T-helper 1 cell (primary cell): ENCODE measurements at places on chromosomes 1 and 21.
A peak's percentile ranks its signal among the peaks of the same experiment; 100 is the strongest.

DNA sequence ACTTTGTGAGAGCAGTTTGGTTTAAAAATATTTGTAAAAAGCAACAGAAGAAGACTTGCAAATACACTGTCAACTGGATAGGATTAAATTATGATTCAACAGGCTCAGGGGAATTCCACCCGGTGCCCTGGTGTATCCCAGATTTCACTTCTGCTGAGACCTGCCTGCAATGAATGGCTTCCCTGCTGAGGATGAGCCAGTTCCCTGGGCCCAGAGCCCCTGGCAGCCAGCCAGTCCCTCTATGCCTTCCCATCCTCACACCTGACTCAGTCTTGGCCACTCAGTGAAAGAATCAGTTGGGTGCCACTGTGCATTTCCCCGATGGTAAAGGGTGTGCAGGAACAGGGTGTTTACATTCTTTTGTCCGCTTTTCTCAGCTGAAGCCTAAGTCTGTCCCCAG is 64.4 kb downstream of the KCTD3 start:
- no peak for DNase-seq

- peak; percentile 18 for DNase-seq
Measured at GRCh38 chr1:163174524-163175437, 27.9 kb downstream of the RGS5 start.

- no peak for DNase-seq
Measured at GRCh38 chr1:87399701-87400100, 71.0 kb downstream of the LMO4 start.

DNA sequence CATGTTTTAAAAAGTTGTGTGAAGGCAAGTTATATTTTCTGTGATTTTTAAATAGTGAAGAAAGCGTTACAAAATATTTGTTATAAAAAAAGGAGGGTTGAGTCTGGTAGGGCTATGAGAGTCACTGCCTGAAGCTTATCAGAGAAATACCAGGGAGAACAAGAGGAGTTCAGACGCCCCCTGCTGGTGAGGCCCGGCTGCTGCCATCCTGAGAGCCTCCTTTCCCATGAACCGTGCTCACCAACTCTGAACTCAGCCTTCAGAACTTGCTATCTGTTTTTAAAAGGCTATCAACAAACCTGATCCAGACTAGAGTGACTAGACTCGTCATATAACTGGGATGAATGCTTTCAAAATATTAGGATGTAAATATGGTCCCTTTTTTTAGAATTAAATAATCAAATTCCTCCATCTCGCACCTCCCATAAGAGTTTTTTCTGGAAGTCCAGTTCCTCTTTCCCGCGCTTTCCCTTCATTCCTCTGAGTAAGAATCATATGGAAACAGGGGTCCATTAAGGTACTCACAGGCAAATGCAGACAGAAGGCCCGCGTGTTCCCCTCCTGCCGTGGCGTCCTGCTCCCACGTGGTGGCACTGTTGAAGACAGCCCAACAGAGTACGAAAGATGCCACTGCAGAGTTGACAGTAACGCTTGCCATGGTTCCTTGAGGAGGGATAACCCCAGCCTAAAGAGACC is 26.2 kb upstream of the SPATA6 start:
- DNase-seq, result peak; percentile 31

DNA sequence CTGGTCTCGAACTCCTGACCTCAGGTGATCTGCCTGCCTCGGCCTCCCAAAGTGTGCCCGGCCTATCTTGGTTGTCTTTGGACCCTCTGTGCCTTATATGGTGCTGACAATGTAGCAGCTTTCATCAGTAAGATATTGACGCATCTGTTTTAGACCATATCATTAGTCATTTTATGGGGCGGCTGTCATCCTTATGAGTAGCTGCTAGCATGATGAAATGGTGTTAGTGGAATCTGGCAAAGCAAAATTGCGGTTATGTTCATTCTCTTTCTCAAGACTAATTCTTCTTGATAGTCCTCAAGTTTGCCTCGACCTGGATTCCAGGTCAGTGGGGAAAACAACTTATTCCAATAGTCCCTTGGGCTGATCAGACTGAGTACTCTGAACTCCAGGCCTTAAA is 199.9 kb downstream of the PRDM2 start:
- DNase-seq, result no peak

GRCh38 chr21:42227909-42228708 is 9.2 kb downstream of the ABCG1 start:
- DNase-seq, result peak; percentile 87

DNA sequence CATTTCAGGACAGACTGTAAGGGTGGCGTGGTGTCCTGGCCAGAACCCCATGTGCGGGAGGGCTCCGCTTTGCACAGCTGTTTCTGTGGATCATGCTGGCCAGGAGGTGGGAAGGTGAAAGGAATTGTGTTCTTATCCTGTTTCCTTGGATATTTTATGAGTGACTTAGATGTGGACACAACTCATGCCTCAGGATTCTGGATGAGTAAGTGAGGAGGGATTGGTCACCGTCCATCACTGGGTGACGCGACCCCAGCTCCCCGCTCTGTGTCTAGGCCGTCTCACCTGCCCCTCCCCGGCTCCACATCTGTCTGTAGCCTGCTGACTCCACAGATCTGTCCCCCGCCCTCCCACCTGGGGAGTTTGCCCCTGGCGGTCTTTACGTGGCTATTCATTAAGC is 48.8 kb downstream of the PIK3CD start:
- no peak for DNase-seq

DNA sequence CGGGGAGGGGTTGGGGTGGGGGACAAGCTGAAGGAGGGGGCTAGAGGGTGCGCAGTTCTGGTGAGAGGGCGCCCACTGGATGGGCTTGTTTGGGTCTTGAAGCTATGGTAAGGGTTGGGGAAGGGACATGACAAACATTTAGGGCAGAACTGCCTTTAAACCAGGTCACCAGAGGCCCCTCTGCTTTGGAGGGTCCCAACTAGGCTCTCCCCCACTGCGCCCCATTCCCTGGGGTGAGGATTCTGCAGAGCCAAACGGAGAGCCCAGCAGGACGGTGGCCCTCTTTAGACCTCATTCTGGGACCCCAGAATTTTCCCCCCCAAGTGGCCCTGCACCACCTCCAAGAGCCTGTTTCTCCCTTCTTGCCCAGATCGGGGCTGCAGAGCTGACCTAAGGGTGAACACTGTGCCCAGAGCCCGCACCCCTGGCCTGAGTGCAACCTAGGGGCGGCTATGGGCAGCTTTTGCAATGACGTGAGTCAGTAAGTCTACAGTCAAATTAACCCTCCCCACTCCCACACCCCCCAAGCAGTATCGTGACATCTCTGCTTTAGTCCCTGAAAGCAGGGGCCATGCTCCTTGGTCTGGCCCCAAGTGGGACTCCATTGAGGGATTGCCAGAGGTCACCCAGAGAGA is 593.8 kb downstream of the MATN1 start:
- no peak for DNase-seq

GRCh38 chr1:173714441-173714758 is 381 bp upstream of the KLHL20 start:
- DNase-seq, result no peak

DNA sequence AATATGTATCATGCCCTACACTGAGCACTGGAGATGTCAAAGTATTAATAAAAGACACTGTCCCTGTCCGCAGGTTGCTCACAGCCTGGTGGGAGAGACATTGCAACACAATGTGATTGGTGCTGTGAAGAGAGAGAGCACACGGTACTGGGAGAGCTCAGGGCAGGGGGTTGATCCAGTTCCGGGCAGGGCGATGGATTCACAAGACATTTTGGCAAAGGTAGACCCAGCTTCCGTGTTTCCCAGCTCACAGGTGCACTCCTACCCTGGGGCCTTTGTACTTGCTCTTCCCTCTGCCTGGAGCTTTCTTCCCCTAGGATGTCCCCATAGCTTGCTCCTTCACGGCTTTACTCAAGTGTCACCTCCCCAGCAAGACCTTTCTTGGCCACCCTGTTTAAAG is 1.4 kb downstream of the PLA2G5 start:
- no peak for DNase-seq

GRCh38 chr1:37811027-37811655 is 3.1 kb upstream of the YRDC start:
- DNase-seq, result peak; percentile 63
